Ovary (tissue), 10 donors: ENCODE measurements at places on chromosomes 5 and 9. TPM values are rescaled to one million over a fixed set of nuclear protein-coding genes. Genes with fewer than 3 reads are reported as not detected.

DNA sequence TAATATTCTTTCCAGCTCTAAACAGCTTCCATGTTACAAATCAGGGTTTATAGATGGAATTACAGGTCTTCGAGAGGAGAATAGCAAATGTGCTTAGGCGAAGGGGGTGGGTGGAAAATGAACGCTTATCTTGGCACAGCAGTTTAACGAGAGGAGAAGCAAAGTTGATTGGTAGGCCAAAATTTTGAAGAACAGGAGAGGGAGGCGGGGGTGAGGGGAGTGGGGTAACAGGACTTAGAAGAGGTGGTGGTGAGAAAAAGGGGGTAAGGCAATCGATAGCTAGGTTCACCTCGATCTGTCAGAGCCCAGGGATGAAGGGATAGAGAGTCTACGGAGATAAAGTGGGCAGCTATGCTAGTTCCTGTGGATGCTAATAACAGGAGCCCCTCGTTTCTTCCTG lies 764 bp downstream of the ANKRA2 start:
- no peak for DNase-seq

GRCh38 chr5:39073767-39074016 lies 507 bp downstream of the RICTOR start:
- no peak for DNase-seq

The CCNO gene
- 11.8 TPM for total RNA-seq

- DNase-seq: no peak
These were observed 25.1 kb downstream of the TRIO start for GRCh38 chr5:14168144-14168792.

- no peak for DNase-seq
These were observed 3.9 kb downstream of the FABP6 start for GRCh38 chr5:160233215-160233614.

GRCh38 chr9:107142430-107142829 lies 140.6 kb upstream of the RAD23B start:
- no peak for DNase-seq

The FAM151B gene
- 3.9 TPM for total RNA-seq

DNA sequence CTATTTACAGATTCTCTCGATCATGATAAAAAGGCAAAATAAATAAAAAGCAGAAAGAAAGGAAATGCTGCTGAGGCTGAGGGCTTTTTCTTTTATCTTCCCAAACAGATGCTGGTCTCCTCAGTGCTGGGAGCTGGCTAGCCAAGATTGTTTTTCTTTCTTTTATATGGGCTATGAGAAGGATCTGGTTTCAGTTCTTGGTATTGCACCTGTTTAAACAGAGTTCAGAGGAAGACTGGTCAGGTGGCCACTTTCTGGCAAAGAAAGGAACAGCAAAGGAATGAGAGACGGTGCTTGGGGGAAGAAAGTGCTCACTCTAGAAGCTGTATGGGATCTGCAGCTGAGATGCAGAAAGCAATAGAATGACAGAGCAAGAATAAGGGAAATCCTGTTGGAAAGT lies 88.9 kb downstream of the SLF1 start:
- DNase-seq: no peak

- DNase-seq: peak; percentile 56
These were observed 1.8 kb downstream of the SHB start for GRCh38 chr9:38066914-38067858.

DNA sequence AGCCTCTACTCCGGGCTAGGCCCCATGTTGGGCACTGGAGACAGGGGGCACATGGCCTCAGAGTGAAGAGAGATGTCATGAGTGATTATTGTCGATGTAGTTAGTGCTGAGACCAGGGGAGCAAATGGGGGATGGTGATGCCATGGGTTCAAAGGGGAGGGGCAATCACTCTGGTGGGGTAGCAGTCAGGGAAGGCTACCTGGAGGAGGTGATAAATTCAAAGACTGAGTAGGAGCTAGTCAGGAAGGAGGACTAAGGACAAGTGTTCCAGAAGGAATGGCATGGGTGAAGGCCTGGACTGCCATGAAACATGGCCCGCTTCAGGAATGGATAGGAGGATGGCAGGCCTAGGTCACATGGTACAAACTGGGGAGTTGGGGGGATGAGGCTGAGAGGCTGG lies 41.6 kb downstream of the C9orf50 start:
- DNase-seq: no peak

DNA sequence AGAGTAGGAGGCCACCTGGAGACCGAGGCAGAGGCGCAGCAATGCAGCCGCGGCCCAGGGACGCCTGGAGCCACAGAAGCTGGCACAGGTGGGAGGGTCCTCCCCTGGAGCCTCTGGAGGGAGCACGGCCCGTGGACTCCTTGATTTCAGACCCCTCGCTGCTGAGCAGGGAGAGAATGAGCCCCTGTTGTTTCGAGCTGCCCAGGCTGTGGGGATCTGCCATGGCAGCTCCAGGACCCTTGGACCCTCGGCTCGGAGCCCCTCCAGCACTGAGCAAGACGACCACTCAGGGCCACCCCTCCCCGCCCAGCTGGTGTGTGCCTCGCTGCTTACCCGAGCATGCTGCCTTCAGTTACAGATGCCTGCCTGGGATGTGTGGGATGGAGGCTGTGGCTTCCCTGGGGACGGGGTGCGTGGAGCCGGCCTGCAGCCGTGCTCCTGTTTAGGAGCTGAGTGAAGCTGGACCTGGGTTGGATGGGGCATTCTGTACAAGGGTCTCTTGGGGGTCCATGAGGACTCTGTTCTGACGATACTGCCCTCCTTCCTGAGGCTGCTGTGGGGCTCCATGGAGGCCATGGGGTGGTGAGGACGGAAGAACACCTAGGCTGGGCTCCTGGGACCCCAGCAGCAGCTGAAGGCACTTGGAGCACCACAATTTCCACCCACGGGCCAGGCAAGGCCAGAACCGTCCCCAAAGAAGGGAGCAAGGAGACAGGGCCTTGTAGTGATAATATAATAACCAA lies 115.1 kb upstream of the LPCAT1 start:
- DNase-seq: no peak

GRCh38 chr9:112866662-112867274 lies 23.9 kb downstream of the SLC46A2 start:
- DNase-seq: no peak

DNA sequence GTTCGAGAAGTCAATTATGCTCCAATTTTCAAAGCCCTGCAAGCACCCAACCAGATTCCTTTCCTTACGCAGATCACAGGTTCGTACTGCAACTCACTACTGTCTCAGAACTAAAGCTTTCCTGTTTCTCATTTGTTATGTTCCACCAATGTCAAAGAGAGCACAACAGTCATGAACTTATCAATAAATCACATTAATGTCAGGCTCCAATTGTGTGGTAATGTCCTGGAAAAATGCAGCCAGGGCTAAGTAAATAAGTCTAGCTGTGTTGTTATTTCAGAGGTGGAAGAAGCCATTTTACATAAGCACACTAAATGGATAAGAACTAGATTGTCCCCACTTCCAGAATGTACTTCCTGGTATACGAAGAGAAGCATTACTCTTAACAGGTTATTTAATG lies 488.6 kb upstream of the PTGER4 start:
- DNase-seq: no peak

The MELK gene
- not detected for total RNA-seq

DNA sequence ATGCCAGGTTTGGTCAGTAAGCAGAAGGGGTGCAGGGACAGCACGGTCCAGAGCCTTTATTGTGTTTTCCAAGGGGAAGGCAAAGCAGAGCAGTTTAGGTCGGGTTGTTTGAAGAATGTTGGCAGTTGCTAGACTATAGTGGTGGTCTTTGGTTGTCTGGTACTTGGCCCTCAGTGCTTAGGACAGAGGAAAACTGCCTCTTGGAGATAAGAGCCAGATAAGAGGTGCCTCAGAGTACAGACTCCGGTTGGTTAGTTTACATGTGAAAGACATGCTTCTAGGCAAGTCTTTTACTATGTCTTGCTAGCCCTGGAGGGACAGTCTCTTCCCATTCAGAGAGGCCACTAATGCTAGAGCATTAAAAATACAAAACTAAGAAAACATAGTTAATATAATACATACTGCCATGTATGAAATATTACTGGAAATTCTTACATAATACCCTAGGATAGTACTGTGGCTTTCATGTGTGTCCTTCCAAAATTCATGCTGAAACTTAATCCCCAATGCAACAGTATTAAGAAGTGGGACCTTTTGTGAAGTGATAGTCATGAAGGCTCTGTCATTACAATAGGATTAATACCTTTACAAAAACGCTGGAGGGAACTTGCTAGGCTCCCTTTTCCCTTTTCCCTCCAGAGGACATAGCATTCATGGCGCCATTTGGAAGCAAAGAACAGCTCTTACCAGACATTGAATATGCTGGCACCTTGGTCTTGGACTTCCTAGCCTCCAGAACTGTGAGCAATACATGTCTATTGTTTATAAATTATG lies 280.4 kb downstream of the TMEM167A start:
- DNase-seq: no peak

- DNase-seq: no peak
These were observed 28.0 kb upstream of the IFNK start for GRCh38 chr9:27496135-27496504.

DNA sequence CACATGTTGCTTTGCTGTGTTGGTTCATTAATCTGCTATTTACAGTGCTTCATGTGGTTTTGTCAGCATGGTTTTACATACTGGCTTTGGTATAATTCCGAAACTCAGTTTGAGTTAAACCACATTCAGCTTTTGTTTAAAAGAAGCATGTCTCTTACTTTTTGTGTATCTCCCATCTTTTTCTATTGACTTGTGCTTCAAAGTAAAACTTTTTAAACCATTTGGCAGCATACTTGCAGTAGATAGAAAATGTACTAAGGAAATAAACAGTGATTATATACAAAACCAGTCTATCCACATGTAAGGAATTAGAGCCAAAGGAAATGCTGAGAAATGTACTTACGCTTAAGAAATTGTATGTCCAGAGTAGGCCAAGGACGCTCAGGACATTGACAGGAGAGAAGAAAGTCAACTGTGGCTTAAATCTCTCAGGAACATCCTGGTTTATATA lies 286.9 kb downstream of the ARHGEF28 start:
- DNase-seq: no peak

DNA sequence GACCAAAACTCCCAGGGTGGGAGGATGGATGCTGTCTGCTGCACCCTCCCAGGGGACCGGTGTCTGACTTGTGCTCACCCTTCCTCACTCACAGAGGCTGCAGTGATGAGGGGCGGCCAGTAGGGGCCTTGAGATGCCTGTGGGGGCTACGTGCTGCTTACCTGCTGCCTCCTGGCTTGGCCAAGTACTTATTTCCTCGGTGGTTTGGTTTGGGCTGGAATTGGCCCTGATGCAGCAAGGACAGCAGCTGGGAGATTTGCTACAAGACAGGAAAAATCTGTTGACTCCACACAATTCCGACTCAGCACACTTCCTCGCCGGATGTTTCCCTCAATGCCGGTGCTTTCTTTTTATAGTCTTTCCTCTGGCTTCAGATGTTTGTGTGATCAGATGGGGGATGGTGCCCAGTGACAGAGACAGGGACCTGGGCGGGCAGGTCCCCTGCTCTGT lies 6.6 kb downstream of the PCDH12 start:
- DNase-seq: no peak

The IPPK gene
- total RNA-seq: 5.7 TPM

DNA sequence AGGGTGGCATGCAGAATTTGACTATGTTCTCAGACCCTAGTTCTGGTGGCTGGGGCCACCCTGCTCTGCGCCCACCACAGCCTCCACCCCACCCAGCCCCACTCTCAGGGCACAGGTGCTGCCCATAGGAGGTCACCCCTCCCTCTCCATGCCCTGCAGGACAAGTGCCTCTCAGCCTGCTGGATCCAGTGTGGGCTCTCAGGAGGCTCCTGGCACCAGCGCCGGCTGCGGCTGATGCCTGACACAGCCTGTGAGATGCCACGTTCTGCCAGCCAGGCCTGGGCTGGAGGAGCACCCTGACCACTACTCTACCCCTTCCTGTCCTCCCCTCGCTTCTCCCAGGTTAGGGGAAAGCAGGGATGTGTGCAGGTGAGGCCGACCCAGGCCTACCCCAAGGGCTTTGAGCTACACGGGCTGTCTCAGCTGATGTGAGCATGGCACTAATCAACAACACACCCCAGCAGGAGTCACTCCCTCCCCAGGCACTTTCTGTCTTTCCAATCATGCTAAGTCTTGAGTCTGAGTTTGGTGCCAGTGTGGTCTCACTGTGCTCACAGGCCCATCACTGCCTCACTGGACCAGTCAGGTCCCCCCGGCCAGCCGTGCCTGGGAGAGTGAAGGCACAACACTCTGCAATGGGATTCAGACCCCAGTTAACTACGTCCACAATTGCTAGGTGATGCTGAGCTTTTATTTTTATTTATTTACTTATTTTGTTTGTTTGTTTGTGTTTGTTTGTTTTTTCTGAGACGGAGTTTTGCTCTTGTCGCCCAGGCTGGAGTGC lies 12.1 kb upstream of the BARX1 start:
- no peak for DNase-seq

- no peak for DNase-seq
These were observed 33.1 kb downstream of the EPB41L4A start for GRCh38 chr5:112385969-112386368.

GRCh38 chr9:121628401-121628800 lies 23.0 kb upstream of the DAB2IP start:
- no peak for DNase-seq

GRCh38 chr5:137792303-137792702 lies 38.1 kb upstream of the HNRNPA0 start:
- DNase-seq: no peak
